ENCODE measurements at places on chromosomes 12 and 14.

GRCh38 chr12:13851828-13852227, 129.6 kb downstream of the GRIN2B start:
- DNase-seq, result no peak

GRCh38 chr12:83128540-83128939, 441.8 kb downstream of the TMTC2 start:
- DNase-seq, result no peak

DNA sequence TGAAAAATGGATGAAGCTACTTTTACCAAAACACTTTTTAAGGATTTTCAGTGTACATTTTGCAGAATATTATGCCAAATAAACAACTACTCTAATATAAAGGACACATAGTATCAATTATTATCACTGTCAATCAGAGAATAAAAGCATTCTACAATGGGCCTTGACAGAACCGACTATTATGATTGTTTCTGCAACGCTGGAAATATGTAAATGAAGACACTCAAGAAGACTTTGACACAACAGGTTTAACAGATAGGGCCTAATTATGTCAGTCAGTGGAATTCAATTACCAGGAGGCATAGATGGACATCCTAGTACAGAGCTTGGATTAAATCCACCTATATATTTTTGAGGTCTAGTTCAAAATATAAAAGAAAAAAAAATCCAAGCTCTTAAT, 58.7 kb upstream of the SOX5 start:
- DNase-seq, result no peak

- no peak for DNase-seq
Measured at GRCh38 chr14:61701946-61702345, 6.6 kb downstream of the HIF1A start.

- DNase-seq, result no peak
Measured at GRCh38 chr12:114931025-114931424, 247.1 kb upstream of the TBX3 start.

DNA sequence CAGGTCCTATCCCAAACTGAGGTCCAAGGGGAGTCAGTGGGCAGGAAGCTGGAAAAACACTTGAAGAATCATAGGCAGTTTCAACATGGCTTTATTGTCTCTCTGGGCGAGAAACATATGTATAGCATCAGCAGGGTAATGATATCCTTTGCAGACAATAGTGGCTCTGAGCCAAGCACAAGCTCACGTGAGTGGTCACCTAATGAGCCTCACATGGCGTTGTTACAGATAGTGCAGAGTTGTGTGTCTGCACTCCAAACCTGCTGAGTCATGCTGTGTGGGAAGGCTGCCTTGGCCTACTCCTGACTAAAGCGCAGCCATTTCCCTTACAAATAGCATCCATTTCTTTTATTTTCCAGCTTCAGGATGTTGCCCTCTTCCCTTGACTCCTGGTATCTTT, 105.2 kb upstream of the SYT1 start:
- no peak for DNase-seq

All from tibial nerve (tissue), 4 donors.